ENCODE measurements at places on chromosomes 13 and 19. TPM values are rescaled to one million over a fixed set of nuclear protein-coding genes. Genes with fewer than 3 reads are reported as not detected.

- DNase-seq, result no peak
Measured at GRCh38 chr19:2391118-2391725, 31.2 kb downstream of the TMPRSS9 start.

DNA sequence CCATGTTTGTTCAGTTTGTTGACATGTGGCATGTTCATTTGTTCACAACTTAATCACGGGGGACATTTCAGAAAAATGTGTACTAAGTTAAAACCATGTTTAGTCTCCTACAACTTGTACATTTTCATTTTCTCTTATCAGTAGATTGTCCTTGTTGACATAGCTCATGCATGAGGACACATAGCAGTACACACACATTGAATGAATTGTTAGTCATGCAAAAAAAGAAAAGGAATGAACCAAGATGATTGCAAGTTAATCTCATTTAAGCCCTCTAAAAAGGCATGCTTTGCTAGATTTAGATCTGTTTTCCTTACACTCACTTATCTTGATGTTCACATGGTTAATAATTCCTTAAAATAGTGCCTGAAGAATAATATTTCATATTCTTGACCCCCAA is 38.2 kb upstream of the AKAP11 start:
- DNase-seq, result no peak

DNA sequence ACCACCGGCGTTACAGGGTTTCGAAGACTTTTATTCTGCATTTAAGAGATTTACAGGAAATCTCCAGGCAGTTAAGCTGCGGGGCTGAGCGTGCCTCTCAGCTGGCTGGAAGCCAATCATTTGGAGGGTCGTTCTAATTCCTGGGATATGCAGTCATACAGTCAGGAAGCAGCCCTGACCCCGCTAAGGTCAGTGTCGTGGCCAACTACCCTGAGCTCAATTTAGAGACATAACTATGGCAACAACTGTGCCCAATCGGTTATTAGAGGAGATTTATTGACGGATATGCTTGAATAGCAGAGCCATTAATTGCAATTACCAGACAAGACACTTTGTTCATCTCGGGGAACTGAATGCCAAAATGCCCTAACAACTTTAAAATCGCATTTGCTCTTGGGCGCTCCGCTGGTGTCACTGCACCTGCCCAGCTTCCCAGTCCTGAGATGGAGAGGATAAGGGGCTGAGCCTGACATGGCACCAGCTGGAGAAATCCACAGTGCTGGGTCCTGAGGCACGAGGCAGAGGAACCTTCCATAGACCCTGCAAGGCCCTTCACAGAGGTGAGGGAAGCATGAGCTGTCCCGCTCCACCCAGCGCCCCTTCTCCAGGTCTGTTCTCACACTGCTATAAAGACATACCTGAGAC is 15.1 kb upstream of the ZNF507 start:
- DNase-seq, result no peak

- no peak for DNase-seq
Measured at GRCh38 chr13:94328381-94329041, 151.0 kb downstream of the DCT start.

DNA sequence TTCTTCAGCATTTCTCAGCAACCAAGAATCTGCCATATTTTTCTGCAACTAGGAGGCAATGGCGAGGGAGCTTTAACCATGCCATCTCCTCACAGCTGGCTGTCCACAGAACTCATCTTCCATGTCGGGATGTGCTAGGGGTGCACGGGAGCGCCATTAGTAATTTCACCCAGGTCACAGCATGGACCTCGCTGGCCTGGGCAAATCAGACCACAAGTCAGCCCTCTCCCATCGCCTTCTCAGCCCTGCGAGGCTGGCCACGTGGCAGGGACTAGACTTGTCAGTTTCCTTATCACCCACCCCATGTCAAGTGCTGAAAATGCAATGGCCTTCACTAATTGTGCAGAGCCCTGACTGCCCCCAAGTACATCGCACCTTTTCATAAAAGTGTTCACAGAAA is 15.7 kb downstream of the COL4A1 start:
- DNase-seq, result no peak

DNA sequence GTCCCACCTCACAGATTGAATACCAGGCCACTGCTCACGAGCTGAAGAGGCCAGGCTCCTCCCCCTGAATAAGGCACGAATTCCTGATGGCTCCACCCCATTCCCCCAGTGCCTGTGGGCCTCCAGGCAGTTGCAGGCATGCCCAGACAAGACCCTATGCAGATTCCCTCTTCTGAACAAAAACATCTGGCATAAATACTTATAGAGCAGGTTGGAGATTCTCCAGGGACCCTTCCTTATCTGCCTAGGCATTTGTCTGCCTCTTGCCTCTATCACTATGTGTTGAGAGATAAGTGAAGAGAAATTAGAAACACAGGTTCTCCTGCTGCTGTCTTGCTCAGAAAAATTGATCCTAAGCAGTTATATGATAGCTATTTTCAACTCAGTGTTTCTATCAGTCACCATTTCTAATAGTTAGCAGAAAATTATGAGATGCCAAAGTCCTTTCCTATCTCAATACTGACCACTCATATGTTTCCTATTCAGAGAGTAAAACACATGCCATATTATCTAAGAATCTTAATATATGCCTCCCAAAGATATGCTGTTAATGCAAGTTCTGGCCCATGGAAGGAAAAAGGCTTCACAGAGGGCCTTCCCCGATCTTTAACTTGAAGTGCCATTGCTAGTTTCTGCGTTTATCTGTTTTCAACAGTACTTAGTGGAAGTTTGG is 364.0 kb downstream of the KCTD12 start:
- DNase-seq, result peak; percentile 83

DNA sequence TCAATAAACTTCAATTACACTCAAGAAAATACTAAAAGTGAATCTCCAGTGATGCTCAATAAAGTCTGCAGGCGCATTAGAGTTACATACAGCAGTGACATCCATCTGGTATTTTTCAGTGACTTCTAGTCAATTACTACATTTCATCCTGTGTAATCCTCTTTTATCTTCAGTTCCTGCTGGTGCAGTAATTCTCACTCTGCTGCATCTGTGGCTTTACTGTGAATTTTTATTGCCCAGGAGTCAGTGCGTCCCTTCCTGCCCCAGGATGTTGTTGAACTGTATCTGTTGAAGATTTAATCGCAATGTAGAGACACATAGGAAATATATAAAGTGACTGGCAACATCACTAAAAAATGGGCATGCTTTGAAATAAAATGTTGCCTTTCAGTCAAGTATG is 196.3 kb upstream of the TMTC4 start:
- no peak for DNase-seq

- DNase-seq, result no peak
Measured at GRCh38 chr13:56687131-56687530, 453.6 kb upstream of the PRR20A start.

DNA sequence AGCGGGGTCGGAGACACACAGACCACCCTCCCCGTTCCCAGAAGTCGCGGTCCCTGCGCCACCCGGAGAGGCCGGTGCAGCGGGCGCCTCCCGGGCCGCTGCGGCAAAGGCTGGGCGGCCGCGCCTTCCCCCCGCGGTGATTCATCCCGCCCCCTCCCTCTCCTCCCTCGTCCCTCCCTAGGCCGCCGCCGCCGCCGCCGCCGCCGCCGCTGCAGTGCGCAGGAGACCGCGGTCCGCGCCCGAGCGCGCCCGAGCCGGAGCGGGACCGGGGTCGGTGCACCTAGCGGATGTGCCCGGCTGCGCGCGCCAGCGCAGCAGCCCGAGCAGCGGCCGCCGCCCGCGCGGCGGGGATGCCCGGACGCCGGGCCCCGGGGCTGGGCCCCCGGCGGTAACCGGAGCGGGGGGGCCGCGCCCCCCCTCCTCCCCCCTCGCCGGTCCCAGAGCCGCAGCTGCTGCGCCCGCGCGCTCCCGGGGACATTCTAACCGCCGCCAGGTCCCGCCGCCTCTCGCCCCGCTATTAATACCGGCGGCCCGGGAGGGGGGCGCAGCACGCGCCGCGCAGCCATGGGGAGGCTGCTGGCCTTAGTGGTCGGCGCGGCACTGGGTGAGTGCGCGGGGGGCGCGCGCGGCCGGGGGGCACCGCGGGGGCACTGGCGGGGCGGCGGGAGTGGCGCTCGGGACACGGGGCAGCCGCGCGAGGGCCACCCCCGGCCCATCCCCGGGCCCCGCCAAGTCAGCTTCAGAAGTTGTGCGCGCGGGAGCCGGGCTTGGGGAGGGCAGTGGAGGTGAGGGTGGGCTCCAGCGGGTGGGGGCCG is at the start of gene SCN1B:
TSS of gene SCN1B (plus strand) at position 214 of the 815 bp plus-strand sequence. CDS start at position 565, 351 bp downstream.
- DNase-seq, result peak; percentile 63

- DNase-seq, result no peak
Measured at GRCh38 chr13:113113846-113114271, 8.3 kb downstream of the F7 start.

DNA sequence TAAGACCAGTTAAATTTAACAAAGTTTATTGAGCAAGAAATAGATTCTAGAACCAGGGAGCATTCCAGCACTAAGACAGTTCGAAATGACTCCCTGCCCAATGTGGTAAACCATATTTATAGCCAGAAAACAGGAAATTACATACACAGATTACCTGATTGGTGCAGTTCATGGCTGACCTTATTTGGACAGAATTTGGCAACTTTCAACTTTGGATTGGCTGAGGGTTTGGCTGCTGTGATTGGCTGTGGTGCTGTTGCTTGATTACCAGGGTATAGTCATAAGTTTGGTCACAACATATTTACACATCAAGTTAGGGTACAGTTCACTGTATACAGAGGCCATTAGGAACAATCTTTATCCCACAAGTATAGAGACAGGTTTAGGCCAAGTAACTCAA is 984.8 kb upstream of the MIR17HG start:
- no peak for DNase-seq

- peak; percentile 72 for DNase-seq
Measured at GRCh38 chr19:4730740-4731171, 7.1 kb upstream of the DPP9 start.

- DNase-seq, result peak; percentile 81
Measured at GRCh38 chr19:16899566-16900075, 10.8 kb downstream of the F2RL3 start.

DNA sequence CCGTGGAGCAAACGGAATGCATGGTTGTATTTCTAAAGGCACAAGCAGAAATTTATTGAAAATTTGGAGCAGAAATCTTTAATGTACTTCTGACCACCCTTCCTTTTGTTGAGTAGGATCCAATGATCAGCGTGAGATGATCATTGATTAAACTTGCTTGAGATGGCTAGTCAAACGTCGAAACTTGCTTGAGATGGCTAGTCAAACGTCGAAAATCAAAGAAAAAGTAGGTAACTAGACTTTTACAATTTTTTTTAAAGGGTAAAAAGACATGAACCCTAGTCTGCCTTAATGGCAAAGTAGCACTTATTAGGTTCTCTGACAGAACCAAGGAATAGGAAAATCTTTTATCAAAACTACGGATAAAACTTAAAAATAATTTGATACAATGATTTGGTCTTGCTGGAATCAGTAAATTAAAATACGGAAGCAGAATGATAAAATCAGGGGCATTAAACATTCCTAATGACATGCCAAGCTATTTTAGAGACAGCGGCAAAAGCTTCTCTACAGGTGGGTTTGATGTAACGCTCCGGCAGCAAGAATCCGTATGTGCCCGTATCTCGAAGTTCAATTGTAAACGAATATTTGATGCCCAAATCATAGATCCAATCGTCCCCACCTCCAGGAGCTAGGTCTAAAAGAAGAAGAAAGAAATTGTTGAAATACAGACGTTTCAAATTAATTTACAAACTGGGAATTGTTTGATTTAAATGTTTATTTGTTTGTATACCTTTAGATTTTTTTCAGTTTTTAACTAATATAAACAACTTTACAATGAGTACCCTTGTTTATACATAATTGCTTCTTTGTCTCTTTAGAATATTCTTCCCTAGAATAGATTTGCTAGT is 841 bp upstream of the ZC3H13 start:
- no peak for DNase-seq

GRCh38 chr13:38875186-38875875 is 115.3 kb downstream of the STOML3 start:
- no peak for DNase-seq

- peak; percentile 60 for DNase-seq
Measured at GRCh38 chr19:43765109-43765876, 10.5 kb upstream of the SMG9 start.

- no peak for DNase-seq
Measured at GRCh38 chr19:47275791-47276461, 1.2 kb downstream of the INAFM1 start.

- DNase-seq, result no peak
Measured at GRCh38 chr19:48618278-48618915, 581 bp downstream of the RPL18 start.

DNA sequence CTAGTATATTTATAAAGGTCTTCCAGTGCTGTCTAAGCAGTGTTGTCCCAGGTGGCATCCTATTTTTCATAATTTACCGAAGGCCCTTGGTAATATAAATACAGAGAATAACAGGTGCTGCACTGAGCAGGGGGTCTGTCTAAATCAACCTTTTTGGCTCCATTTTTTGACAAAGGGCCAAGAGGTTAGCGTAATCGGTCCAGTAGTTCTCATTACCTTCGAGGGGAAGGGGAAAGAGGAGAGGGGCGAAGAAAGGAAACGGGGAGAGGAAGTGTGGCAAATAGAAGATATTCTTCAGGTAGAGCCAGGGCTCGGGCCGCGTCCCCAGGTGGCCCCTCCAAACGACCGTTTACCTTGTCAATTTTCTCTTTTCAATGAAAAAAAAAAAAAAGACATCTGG is 749 bp upstream of the PAN3 start:
- no peak for DNase-seq

DNA sequence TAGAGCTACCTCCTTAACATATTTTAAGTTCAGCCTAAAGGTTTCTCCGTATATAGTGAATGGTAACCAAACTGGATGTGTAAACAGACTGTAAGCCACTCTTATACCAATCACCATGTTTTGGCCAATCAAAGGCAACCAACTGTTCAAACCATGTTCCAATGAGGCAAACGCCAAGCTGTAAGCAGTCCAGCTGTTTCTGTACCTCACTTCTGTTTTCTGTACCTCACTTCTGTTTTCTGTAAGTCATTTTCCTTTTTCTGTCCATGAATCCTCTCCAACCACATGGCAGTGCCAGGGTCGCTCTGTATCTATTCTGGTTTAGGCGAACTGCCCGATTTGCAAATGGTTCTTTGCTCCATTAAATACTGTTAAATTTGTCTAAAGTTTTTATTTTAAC is 24.4 kb downstream of the COMMD6 start:
- DNase-seq, result no peak

The SERPINE3 gene
- total RNA-seq, result not detected

The TEKTIP1 gene
- total RNA-seq, result 1.2 TPM

The PSENEN gene
- total RNA-seq, result 77.7 TPM

The ERICH4 gene
- total RNA-seq, result not detected

The ZNF772 gene
- 11.4 TPM for total RNA-seq

The ZNF492 gene
- total RNA-seq, result not detected
